ENCODE measurements at places on chromosomes 1 and 21.

GRCh38 chr1:10678402-10678801, 118.0 kb downstream of the CASZ1 start:
- no peak for DNase-seq

GRCh38 chr1:30447701-30448100, 275.7 kb downstream of the MATN1 start:
- DNase-seq, result no peak

GRCh38 chr1:86502721-86503405, 34.1 kb downstream of the CLCA1 start:
- DNase-seq, result no peak

DNA sequence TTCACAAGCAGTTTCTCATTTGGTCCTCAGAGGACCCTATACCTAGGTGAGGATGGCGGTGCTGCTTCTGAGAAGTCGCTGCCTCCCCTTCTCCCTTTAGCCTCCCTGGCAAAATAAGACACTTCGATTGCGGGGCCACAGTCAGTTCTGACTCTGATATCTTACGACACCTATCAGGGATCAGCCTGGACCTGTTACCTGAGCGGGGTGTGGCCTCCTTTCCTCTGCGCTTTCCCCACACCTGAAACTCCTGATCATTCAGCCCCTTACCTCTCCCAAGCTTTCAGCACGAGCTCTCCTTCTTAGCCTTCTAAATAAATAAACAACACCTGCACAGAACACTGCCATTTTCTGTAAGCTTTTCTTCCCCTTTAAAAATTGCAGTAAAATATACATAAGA, 24.6 kb upstream of the GPR137B start:
- DNase-seq, result no peak

DNA sequence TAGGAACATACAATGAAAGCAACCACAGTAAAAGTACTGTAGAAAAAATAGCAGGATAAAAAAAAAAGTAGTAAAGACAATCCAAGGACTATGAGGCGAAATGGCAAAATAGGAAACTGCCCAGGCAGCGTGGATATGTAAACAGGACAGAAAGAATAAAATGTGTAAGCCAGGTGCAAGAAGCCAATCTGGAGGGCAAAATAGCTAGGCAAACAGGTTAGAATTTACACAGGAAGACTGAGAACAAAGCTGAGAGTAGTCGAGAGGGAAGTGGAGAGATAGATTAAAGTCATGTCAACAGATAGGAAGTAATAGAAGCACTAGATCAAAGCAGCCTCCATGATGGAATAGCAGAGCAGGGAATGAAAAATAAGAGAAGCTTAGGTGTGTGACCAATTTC, 124.2 kb upstream of the B3GALT2 start:
- DNase-seq, result no peak

DNA sequence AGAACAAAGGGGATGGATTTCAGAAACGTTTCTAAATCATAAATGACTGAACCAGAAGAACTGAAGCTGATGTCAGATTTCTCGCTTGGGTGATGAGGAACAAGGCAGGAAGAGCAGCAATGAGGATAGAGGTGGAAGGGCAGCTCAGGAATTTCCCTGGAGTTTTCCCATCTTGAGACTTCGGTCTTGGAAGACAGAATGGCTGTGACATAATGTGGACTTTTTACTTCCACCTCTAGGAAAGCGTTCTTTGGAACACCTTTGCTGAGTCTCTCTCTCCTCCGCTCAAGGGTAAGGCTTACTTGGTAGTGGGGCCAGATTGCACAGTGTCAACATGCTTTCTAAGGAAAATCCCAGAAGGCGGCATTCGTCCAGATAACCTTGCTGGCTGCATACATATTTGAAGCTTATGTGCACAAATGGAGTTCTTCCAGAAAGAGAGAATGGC, 36.6 kb downstream of the DEGS1 start:
- no peak for DNase-seq

DNA sequence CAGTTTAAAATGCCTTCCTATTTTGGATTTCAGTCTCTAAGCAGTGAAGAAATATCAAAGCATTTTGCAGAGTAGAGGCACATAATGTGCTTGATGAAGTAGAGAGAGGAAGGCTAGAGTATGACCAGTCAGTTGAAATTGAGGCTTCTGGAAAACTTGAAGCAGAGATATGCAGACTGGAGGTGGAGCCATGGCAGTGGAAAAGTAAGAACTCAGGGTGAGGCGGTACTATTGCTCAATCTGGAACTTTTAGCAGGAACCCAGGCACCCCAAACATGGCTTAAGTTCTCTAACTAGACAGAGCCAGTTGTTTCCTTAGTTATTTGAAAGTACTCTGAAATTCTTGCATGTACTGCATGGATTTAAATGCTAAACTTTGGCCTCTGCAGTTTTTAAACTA, 288.6 kb downstream of the HHAT start:
- no peak for DNase-seq

GRCh38 chr1:29057700-29058099, 66.0 kb downstream of the TMEM200B start:
- DNase-seq, result no peak

DNA sequence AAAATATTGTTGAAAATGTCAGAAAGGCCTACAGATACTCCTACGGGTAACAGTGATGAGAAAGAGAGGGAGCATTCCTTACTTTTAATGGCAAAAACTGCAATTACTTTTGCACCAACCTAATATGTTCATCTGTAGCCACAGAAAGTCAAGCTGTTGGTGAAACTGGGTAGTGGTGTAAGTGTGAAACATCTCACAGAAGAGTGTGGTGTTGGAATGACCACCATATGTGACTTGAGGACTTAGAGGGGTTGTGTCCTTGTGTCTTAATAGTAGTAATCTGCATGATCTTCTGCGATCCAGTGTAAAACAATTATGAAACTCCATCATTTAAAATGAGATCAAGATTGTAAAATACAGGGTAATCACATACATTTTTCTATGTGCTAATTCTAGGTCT, 320.7 kb downstream of the ADGRL2 start:
- DNase-seq, result no peak

DNA sequence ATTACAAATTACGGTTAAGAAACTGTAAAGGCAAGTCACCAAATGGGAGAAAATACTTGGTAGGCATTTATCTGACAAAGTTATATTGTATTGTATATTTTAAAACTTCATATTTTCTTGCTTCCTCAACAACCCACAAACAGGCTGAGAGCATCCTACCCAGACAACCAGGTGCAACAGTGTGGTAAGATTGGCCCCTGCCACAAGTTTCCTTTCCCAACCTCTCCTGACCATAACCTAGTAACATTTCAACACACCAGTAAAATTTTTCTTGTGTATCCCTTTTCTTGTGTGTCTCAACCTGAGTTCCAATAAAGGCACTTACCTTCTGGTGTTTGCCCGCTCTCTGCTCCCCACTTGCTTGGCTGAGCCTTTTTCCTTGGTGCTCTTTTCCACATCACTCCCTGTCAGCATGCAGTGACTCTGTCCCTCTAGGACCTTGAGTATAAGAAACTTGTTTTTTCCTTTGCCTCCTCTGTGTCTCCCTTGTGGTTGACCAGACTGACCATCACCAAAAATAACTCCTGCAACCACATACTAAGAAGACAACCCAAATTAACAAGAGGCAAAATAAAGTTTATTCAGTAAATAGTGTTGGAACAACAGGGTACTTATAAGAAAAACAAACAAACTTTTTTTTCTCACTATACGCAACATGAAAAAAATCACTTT, 40.9 kb downstream of the FCRL3 start:
- DNase-seq, result no peak

GRCh38 chr1:150543500-150544143, 5.6 kb upstream of the ADAMTSL4 start:
- no peak for DNase-seq

DNA sequence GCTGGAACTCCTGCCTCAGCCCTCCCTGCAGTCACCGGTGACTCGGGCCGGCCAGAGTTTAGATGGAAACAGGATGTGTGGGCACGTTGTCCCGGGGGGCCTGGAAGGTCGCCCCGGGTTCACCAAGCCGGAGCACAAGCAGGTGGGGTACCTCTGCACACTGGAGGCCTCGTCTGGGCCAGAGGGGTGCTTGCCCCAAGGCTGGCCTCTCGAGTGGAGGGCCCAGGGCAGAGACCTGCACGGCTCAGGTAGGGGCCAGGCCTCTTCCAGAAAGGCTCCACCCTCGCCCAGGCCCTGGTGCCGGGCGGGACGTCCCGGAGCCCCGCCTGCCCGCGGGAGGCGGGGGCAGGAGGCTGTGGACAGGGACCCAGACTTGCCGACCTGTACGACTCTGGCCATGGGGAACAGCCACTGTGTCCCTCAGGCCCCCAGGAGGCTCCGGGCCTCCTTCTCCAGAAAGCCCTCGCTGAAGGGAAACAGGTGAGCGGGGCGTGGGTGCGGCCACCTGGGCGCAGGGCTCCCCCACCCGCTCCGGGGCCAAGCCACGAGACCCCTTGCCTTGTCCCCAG, at the start of gene PLEKHN1:
Gene PLEKHN1 (plus strand): TSS at position 348 of the 569 bp plus-strand sequence. CDS start 50 bp downstream, at position 398.
- DNase-seq, result no peak

DNA sequence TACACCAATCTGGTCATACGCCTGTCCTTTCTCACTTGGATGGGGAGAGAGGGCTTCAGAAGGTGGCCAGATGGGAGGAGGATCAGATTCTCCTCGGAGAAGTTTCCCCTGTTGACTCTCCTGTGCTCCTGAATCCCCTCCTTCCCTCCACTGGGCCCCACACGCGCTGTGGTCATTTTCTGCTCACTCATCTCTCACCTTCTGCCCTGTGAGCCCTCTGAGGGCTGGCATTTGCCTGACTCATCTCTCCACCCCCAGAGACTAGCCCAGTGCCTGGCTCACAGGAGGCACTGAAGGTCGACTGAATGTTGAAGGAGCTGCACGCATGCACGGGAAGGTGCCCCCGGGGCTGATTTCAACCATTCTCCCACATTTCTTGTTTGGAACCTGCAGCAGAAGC, 14.2 kb downstream of the ABCA4 start:
- no peak for DNase-seq

GRCh38 chr1:18893120-18893519, 9.2 kb downstream of the ALDH4A1 start:
- no peak for DNase-seq

DNA sequence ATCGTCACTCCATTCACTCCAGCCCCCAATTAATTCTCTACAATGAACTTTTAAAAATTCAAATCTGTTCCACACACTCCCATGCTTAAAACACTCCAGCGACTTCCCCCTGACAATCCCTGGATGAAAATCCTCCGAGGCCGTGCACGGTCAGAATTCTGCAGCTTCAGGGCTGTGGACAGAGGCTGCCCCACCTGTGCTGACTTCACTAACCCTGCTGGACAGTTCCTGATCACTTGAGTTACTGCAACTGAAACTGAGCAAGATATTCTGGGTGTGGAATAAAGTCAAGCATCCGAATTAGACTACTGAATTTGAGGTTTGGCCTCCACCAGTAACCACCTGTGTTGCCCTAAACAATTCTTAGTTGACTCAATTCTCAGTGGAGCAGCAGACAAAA, 1.0 kb upstream of the JAK1 start:
- DNase-seq, result no peak

DNA sequence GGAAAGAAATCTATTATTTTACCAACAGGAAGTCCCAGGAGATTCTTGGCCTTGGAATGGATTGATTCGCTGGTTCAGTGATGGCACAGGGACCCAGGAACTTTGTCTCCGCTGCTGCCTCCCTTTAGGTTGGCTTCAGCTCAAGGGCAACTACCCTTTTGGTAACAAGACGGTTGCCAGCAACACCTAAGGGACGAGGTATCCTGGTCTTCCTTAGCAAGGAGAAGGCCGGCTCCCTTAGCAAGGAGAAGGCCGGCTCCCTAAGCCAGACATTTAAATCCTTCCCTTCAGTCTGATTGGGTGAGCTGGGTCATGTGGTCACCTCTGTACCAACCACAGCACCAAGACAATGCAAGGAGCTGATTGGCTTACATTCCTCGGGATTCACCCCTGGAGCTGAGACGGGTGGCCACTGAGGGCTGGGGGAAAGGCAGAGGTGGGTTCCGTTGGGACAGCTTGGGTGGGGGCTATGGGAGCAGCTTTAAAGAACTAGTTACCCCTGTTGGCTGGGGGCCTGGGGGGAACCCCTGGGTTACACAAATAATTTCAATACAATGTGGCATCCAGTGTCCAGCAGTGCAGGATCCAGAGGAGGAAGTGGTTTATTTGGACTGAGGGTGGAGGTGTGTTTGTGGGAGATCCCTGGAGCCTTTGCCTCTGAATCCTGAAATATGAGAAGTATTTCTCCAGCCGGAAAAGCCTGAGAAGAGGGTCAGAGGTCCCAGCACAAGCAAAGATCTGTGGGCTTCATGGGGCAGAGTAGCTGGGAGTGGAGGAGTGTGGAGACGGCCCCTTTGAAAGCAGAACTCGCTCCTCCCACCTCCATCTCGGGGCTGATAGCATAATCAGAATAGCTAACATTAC, 20.7 kb upstream of the CLIC4 start:
- DNase-seq, result no peak

DNA sequence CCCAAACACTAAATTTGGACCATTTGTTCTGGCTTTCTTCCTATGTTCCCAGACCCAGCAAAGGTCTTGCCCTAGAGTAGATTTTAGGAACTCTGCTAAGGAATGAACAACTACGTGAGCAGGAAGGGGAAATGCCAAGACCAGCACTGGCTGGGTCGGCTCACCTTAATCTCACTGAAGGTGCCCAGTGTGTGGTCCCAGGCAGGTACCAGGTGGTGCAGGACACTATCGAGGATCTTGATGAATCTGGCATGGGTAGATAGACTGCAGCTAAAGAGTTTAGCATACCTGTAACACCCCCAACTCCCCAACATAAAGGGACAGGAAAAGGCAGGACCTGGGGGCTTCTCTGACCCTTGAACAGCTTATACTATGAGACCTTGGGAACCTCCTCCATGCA, 3.0 kb downstream of the HECTD3 start:
- DNase-seq, result no peak

- DNase-seq, result no peak
These were observed 32.1 kb upstream of the HSPA13 start for GRCh38 chr21:14414932-14415508.

DNA sequence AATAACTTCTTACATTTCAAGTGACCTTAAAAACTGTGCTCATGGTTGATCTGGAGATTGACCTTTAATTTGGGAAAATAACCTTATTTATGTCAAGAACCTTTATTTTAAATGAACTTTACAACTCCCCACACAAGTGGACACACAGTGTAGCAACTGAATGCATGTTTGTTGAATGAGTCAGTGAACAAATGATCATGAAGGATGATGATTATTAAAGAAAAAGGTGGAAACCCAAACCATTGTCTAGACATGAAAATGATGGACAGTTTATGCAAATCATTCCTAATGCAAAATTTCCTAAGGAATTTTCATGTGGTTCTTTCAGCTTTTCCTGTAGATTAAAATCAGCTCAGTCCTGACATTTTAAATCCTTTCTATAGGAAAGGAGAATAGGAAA, 439.8 kb upstream of the RUNX1 start:
- no peak for DNase-seq

GRCh38 chr1:40183055-40183710, 22.0 kb downstream of the RLF start:
- DNase-seq, result no peak

DNA sequence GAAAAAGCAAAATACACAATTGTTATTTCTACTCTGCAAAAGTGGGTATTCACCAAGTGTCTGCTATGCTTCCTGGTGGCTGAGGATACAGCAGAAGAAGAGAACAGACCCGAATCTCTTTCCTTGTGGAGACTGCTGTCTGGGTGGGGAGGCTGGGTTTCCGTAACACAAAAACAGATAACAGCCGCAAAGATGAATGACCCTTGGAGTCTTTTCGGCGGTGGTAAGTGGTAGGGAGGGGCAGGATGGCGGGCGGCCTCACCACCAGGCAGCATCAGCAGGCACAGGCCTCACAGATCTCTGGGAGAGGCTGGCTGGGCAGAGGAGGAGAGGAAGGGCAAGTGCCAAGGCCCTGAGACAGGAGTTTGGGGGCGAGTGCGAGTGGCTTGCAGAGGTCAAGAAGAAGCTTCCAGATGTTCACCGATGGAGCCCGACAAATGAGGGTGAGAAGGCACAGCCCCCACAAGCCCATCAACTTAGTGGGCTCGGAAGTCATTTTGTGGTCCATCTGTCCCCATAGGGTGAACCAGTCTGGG, 164.2 kb downstream of the RHOU start:
- DNase-seq, result no peak

All from stimulated activated CD4-positive, alpha-beta T cell treated with anti-CD3 and anti-CD28 coated beads, Interleukin-1b, Interleukin-23, amount 100 ng/mL, for 1 hour (primary cell).